Fibroblast of lung (primary cell): ENCODE measurements at places on chromosomes 3 and 15.

GRCh38 chr15:93154666-93155065 lies 65.7 kb upstream of the RGMA start:
- no peaks in the 10 kb centered on the region for H3K4me1 ChIP-seq
- no peak overlapping the region for H3K27ac ChIP-seq
- no peaks in the 10 kb centered on the region for H3K36me3 ChIP-seq

DNA sequence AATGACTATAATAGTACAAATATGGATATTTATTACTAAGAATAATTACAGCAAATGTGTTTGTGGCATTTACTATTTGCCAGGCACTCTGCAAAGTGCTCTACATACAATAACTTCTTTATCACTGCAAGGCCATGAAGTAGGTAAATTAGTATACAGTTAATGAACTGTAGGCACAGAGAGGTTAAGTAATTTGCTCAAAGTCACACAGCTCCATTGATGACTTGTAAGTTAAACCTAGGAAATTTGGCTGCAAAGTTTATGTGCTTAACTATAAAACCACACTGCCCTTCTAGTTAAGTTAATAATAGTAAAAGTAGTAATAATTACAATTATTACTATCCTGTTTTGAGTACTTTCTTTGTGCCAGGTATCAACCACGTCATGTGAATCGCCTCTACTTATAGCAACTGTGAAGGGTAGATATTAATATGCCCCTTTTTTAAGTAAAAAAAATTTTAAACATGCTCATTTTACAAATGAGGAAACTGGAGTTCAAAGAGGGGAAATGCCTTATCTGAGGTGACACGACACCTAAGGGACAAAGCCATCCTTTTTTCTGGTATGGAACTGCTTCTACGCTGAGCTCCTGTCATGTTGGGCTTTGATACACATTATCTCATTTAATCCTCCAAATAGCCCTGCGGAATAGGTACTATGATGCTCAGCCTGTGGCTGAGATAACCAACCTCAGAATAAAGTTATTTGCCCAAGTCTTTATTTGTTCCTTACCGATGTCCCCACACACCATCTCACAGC lies 8.5 kb downstream of the BHLHE40 start:
- peak overlapping the region; percentile 48 for H3K4me3 ChIP-seq
- peak overlapping the region; percentile 81 for H3K27ac ChIP-seq
- no peak for DNase-seq
- H3K27me3 ChIP-seq: no peaks in the 10 kb centered on the region
- H3K36me3 ChIP-seq: peaks cover 5% of the 10 kb centered on the region

DNA sequence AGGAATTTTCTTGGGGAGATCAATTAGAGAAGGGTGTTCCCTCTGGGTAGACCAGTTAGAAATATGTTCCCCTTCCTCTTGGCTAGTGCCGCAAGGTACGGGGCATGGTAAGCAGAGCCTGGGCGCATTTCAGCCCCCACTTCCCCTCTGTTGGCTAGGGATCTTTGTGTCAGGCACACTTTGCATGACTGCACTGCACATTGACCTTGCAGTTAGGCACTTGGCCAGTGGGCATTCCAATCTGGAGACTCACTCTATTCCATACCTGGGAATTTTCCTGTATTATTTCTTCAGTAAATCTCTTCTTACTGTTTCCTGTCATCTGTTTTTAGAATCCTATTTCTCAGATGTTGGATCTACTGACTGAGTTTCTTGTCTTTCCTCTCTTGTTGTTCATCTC lies 30.0 kb upstream of the CACNA1D start:
- H3K4me3 ChIP-seq: no peak overlapping the region
- no peaks in the 10 kb centered on the region for H3K36me3 ChIP-seq
- no peak overlapping the region for H3K27ac ChIP-seq
- H3K27me3 ChIP-seq: no peaks in the 10 kb centered on the region
- H3K4me1 ChIP-seq: no peaks in the 10 kb centered on the region

- peaks cover 1% of the 10 kb centered on the region for H3K36me3 ChIP-seq
- H3K4me3 ChIP-seq: no peak overlapping the region
- peaks cover 5% of the 10 kb centered on the region for H3K4me1 ChIP-seq
- no peaks in the 10 kb centered on the region for H3K27me3 ChIP-seq
Observed at GRCh38 chr15:101025501-101025885, 106.3 kb downstream of the LRRK1 start.

GRCh38 chr3:127726894-127727293 lies 54.1 kb downstream of the ABTB1 start:
- H3K4me3 ChIP-seq: no peak overlapping the region
- peaks cover 2% of the 10 kb centered on the region for H3K4me1 ChIP-seq
- H3K36me3 ChIP-seq: peaks cover 3% of the 10 kb centered on the region
- no peak overlapping the region for H3K27ac ChIP-seq
- no peak for DNase-seq

DNA sequence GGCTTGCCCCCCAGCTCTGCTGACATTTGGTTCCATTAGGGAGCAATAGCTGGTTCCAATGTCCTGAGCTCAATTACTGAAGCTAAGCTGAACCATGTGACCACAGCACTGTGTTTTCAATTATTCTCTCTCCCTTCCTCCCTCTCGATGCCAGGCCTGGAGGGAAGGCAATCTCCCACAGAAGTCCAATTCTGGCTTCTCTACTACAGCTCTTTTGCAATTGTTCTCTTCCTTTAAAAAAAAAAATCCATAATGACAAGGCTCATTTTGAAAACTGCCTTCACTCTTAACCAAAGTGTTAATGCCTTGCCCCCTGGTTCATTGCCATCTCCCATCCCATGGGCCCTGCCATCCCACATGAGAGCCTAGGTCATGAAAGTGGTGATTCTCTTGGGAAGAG lies 24.8 kb downstream of the IL16 start:
- H3K27ac ChIP-seq: no peak overlapping the region
- H3K4me3 ChIP-seq: no peak overlapping the region
- no peaks in the 10 kb centered on the region for H3K27me3 ChIP-seq
- peaks cover 2% of the 10 kb centered on the region for H3K4me1 ChIP-seq
- H3K36me3 ChIP-seq: no peaks in the 10 kb centered on the region
- DNase-seq: no peak

DNA sequence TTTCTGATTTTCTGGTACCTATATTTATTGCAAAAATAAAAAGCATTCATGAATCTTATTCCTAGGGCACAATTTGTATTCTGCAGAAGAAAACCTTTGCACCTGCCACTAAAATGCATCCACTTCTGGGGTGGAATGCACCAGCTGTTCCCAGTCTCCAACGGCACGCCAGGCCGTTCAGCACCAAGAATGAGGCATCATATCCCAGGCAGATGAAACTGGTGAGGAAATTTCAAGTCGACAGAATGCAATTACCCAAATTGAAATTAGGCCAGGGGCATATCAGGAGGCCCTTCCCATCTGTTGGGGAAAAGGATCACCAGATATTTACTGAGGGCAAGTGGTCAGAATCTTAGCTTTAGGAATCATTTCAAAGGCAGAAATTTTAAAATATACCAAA lies 13.6 kb upstream of the RBMS3 start:
- H3K27ac ChIP-seq: no peak overlapping the region
- H3K36me3 ChIP-seq: no peaks in the 10 kb centered on the region
- no peak overlapping the region for H3K4me3 ChIP-seq
- no peaks in the 10 kb centered on the region for H3K4me1 ChIP-seq
- H3K27me3 ChIP-seq: no peaks in the 10 kb centered on the region

DNA sequence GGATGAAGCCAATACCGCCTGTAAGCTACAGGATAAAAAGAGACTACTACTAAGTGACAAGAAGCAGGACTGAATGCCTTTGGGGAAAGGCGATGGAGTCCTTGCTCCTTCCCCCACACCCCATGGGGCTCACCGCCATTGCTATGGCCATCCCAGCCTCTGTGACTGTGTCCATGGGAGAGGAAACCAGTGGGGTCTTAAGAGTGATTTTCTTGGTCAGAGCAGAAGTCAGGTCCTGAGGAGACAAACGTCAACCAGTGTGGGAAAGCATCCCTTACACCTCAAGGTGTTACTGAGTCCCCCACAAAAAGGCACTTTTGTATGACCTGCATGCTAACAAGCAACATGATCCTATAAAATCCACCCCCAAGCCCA lies 913 bp downstream of the IMPDH2 start:
- no peaks in the 10 kb centered on the region for H3K27me3 ChIP-seq
- peak overlapping the region; percentile 86 for H3K27ac ChIP-seq
- H3K4me3 ChIP-seq: peak overlapping the region; percentile 85
- peaks cover 7% of the 10 kb centered on the region for H3K4me1 ChIP-seq

DNA sequence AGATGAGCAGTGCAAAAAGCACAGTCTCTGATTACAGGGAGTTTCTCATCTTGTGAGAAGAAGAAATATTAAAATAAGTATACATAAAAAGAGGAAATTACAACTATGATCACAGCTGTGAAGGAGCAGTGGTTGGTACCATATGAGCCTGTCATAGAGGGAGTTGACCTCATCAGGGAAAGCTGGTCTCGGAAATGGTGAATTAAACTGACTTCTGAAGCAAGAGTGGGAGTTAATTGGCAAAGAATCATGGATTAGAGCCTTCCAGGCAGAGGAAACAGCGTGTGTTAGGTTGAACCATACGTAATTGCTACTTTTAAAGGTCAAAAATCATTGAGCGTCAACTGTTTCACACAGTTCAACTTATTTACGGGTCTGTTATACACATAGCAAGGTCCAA lies 539.1 kb downstream of the EDEM1 start:
- H3K4me1 ChIP-seq: no peaks in the 10 kb centered on the region
- H3K4me3 ChIP-seq: no peak overlapping the region
- H3K27me3 ChIP-seq: no peaks in the 10 kb centered on the region
- H3K27ac ChIP-seq: no peak overlapping the region

GRCh38 chr3:10798600-10799367 lies 17.2 kb upstream of the SLC6A11 start:
- DNase-seq: no peak
- H3K4me3 ChIP-seq: no peak overlapping the region
- H3K4me1 ChIP-seq: no peaks in the 10 kb centered on the region
- H3K36me3 ChIP-seq: no peaks in the 10 kb centered on the region
- no peaks in the 10 kb centered on the region for H3K27me3 ChIP-seq

- H3K4me1 ChIP-seq: no peaks in the 10 kb centered on the region
- no peak overlapping the region for H3K4me3 ChIP-seq
- no peak for DNase-seq
- no peaks in the 10 kb centered on the region for H3K27me3 ChIP-seq
- H3K27ac ChIP-seq: no peak overlapping the region
Observed at GRCh38 chr3:196691386-196691785, 20.7 kb downstream of the CEP19 start.

DNA sequence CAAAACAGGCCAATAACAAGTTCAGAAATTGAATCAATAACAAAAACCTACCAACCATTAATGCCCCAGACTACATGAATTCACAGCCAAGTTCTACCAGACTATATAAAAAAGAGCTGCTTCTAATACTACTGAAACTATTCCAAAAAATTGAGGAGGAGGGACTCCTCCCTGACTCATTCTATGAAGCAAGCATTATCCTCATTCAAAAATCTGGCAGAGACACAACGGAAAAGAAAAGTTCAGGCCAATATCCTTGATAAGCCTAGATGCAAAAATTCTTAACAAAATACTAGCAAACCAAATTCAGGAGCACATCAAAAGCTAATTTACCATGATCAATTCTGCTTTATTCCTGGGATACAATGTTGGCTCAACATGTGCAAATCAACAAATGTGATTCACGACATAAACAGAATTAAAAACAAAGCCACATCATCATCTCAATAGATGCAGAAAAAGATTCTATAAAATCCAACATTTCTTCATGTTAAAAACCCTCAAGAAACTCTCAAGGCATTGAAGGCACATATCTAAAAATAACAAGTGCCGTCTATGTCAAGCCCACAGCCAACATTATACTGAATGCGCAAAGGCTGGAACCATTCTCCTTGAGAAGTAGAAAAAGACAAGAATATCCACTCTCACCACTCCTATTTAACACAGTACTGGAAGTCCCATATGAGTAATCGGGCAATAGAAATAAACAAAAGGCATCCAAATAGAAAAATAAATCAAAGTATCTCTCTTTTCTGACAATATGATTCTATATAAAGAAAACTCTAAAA lies 573.6 kb upstream of the GRM7 start:
- no peak for DNase-seq
- no peak overlapping the region for H3K4me3 ChIP-seq
- H3K36me3 ChIP-seq: no peaks in the 10 kb centered on the region
- no peak overlapping the region for H3K27ac ChIP-seq
- H3K4me1 ChIP-seq: no peaks in the 10 kb centered on the region

- no peaks in the 10 kb centered on the region for H3K27me3 ChIP-seq
- no peak overlapping the region for H3K4me3 ChIP-seq
- DNase-seq: no peak
- no peaks in the 10 kb centered on the region for H3K4me1 ChIP-seq
Observed at GRCh38 chr3:82004266-82004665, 242.8 kb upstream of the GBE1 start.

DNA sequence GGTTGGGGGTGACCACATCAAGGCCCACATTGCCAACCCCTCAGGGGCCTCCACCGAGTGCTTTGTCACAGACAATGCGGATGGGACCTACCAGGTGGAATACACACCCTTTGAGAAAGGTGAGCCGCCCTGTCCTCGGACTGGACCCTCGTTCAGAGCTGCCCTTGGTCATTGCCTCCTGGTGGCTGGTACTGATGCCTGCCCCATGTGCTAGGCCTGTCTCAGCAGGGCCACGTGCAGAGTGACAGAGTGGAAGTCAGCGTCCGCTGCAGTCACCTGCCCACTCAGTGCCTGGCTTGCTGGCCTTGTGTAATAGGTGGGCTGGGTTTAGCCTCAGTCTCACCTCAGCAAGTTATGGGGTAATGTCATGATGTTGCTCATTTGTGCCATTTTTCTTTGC lies 86.4 kb downstream of the DNASE1L3 start:
- H3K27ac ChIP-seq: no peak overlapping the region
- H3K36me3 ChIP-seq: peaks cover 22% of the 10 kb centered on the region
- no peak for DNase-seq
- no peak overlapping the region for H3K4me3 ChIP-seq
- no peaks in the 10 kb centered on the region for H3K4me1 ChIP-seq
- no peaks in the 10 kb centered on the region for H3K27me3 ChIP-seq

GRCh38 chr3:65674226-65674625 lies 364.5 kb downstream of the MAGI1 start:
- no peak overlapping the region for H3K4me3 ChIP-seq
- H3K27ac ChIP-seq: no peak overlapping the region
- H3K27me3 ChIP-seq: no peaks in the 10 kb centered on the region

DNA sequence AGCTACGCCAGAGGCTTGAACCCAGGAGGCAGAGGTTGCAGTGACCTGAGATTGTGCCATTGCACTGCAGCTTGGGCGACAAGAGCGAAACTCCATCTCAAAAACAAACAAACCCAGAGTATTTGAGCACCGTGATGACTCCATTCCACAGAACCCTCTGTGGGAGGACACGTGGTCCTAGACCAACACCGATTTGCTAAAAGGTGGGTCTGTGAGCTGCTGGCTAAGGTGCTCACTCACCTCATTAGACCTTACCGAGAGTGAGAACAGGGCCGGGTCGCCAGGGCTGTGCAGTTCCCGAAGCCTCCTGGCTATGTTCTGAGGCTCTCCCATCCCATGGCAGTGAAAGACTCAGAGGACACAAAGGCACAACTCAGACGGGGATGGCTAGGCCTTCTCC lies 17.9 kb downstream of the ABHD2 start:
- peaks cover 38% of the 10 kb centered on the region for H3K4me1 ChIP-seq
- H3K4me3 ChIP-seq: no peak overlapping the region
- DNase-seq: no peak
